ENCODE measurements at places on chromosomes 5 and 9. TPM values are rescaled to one million over a fixed set of nuclear protein-coding genes. Genes with fewer than 3 reads are reported as not detected.

- DNase-seq, result peak; percentile 49
Measured at GRCh38 chr9:27247756-27248155, 49.2 kb downstream of the EQTN start.

- DNase-seq, result no peak
Measured at GRCh38 chr5:56525113-56525512, 290.2 kb upstream of the MAP3K1 start.

DNA sequence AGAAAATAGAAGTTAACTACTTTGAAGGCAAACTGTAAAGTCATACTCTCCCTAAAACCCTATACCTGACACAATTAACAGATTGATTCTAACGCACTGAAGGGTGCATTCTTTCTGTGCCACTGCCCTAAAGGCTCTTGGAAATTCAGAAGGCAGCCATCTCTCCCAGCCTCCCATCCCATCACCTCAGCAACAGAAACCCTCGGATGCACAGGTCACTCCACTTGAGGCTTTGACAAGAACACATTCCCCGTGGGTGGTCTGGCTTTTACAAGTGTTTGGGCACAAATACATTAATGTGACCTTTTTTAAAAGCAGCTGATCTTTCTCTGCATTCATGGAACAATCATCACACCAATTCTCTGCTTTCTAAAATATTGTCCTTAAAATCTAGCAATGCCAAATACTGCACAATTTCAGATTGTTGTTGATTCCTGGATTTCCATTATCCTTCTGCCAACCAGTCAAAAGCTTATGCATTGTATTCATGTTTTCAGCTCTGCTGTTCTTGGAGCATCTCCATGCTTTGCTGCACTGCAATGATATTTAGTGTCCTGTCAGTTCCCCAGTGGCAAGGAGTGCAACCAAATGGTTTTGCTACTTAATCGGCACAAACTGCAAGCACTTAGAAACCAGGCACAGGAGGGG lies 175.6 kb downstream of the TMEM161B start:
- no peak for DNase-seq

DNA sequence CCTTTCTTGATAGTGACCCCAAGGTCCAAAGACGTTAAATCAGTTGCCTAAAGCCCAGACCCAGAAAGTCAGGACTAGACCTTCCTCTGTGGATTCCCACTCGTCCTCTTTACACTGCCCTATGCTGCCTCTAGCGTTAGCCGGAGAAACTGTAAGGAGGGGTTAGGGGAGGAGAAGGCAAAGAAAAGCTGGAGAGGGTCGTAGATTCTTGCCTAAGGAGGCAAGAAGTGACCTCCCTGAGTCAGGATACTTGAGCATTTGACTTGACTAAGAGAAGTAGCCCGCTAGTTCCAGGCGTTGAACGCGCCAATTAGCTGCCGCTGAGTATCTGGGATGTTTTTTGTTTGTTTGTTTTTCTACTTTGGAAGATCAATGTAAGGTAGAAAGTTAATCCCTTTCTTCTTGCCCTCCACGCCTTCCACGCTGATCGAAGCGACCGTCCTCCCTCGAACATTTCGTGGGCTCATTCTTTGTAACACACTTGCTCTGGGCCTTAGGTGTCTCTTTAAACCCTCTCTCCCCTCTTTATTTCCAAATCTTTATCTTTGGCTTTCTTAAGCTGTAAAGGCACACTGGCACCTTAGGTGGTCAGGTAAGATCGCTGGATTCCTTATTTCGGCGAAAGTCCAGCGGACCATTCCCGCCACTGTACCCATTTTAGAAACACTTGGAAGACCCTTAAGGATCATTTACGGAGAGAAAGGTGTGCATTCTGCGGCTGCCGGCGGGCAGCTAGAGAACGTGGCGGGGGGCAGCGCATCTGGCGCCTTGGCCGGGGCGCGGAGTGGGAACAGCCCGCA lies 5.1 kb upstream of the RGMB start:
- DNase-seq, result no peak

UQCRQ gene
- 306 TPM for total RNA-seq

GRCh38 chr5:135823881-135824280 lies 10.6 kb upstream of the SLC25A48 start:
- DNase-seq, result no peak

CCDC192 gene
- total RNA-seq, result not detected

- no peak for DNase-seq
Measured at GRCh38 chr9:114385397-114386181, 2.2 kb downstream of the AKNA start.

- DNase-seq, result peak; percentile 76
Measured at GRCh38 chr9:136050701-136051452, 44.2 kb downstream of the NACC2 start.

HTR4 gene
- total RNA-seq, result 0.22 TPM

PTPN3 gene
- total RNA-seq, result 40.6 TPM

DNA sequence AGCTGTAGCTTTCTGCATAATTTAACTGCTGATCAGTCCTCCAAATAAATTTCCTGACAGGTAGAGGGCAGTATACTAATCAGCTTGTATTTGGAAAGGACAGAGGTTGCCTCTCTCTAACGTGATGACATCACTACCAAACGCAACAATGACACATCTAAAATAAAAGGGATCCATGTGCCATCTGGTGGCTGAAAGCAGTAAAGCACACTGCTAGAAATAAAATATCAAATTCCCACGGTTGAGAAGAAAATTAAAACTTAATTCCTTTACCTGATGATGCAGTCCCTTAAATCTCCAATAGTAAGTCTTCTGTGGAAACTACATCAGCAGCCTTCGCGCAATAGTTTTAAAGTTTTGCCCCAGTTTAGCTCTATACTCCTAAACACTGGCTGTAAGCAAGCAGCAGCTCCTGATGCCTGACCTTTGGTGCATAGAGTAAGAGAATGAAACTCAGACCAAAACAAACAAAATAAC lies 54.5 kb downstream of the DIAPH1 start:
- peak; percentile 78 for DNase-seq

- no peak for DNase-seq
Measured at GRCh38 chr5:53076014-53076583, 33.5 kb downstream of the MOCS2 start.

GRCh38 chr5:150295172-150295634 lies 5.6 kb upstream of the CAMK2A start:
- DNase-seq, result no peak

DNA sequence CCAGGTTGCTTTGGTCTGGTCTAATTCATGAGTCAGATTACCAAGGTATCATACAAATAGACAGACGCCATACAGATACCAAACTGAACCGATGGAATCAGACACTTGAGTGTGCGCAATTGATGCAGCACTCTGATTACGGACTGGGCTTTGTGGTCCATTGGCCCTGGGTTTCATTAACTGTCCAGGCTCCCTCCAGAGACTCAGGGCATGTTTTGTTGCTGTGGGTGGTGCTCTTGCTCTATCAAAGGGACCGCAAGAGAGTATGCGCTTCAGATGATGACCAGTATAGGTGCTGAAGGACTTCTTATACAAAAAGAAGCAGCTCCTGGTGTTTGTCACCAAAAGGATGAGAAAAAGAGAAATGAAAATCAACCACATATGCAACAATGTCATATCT lies 36.9 kb upstream of the ANKRD55 start:
- DNase-seq, result no peak

RGS7BP gene
- 10.7 TPM for total RNA-seq

FOXD4 gene
- 0.60 TPM for total RNA-seq

KIF12 gene
- total RNA-seq, result 202 TPM

DNA sequence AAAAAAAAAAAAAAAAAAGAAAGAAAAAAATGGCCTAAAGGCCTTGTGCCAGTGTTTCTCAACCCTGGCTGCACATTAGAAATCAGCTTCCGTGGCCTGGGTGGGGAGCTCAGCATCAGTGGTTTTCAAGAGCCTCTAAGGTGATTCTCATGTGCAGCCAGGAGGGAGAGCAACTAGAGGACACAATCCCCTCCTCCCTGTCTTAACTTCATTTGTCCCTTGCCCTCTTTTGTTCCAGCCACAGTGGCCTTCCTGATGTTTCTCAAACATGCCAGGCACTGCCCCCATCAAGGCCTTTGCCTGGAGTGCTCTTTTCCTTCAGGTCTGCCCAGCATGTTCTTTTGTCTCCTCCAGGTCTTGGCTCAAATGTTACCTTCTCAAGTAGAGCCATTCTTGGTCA lies 42.4 kb downstream of the HOMER1 start:
- DNase-seq, result no peak

DNA sequence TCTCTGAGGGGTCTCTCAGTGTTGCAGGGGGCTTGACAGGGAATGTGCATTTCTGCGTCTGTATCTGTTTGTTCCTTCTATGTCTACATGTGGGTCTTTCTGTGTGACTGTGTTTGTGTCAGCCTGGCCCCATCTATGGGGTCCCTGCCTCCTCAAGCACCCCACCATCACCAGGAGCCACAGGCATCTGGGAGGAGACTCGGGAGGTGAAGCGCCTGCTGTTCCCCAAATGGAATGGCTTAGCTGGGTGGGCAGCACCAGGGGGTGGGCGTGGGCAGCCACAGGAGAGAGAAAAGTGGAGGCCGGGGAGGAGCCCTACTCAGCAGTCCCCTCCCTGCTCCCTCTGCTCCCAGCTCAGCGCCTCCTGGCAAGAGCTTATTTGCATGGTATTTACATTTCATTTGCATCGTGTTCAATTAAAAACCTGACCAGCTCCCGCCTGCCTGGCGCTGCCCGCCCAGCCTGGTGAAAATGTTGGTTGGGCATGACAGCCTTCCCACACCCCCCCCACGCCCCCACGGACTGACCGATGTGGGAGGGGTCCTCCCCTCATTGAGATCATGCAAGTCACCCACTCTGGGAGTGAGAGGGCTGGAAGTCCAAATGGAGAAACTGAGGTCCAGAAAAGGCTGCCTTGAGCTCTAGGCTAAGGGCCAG lies 50.5 kb downstream of the CXXC5 start:
- DNase-seq, result peak; percentile 96

- no peak for DNase-seq
Measured at GRCh38 chr5:143234162-143234842, 169.2 kb downstream of the NR3C1 start.

- DNase-seq, result no peak
Measured at GRCh38 chr5:172929371-172929838, 29.8 kb upstream of the RPL26L1 start.

DNA sequence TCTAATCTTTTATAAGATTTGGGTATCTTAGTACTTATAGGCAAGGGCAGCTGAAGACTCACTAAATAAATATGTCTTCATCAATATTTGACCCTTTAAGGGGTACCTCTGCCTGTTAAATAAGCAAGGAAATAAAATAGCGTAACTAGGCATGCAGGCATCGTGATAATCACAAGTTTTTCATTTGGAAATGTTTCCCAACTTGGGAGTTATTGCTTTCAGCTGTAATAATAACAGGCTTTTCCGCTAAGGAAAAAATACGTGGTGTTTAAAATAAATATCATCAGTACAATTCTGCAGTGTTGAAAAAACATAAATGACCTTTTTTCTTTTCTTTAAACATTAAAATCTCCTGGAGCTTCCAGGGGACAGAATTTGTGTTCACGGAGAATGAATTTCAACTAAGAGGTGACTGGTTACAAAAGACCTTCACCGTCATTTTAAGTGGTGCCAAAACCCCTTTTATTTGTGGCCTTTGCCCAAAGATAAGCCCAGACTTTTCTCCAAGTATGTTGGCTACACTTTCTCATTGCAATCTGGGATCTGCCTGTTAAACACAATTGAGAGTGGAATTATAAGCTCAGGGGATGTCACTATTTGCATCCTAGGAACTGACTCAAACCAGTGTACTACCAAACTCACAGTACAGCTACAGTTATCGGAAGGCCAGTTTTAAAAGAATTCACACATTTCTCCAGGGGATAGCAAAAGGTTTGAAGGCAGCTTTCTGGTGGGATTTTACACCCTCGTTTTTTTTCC lies 218.6 kb downstream of the FBXL7 start:
- no peak for DNase-seq

CDHR2 gene
- total RNA-seq, result 4.2 TPM

SAXO1 gene
- total RNA-seq, result 0.35 TPM

COL15A1 gene
- 42.0 TPM for total RNA-seq

DNA sequence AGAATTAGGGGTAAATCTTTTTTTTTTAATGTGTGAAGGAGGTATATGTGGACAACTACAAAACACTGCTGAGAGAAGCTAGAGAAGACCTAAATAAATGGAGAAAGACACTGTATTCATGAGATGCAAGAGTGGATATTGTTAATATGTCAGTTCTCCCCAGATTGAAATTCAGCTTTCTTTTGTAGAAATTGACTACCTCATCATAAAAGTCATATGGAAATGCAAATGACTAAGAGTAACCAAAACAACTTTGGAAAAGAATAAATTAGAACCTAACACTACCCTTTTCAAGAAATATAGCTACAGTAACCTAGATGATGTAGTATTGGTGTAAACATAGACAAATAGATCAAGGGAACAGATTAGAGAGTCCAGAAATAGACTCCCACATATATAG lies 400.7 kb downstream of the ADGRV1 start:
- no peak for DNase-seq

- no peak for DNase-seq
Measured at GRCh38 chr5:127061956-127062355, 11.3 kb downstream of the C5orf63 start.

TMEM252 gene
- total RNA-seq, result 111 TPM

DNA sequence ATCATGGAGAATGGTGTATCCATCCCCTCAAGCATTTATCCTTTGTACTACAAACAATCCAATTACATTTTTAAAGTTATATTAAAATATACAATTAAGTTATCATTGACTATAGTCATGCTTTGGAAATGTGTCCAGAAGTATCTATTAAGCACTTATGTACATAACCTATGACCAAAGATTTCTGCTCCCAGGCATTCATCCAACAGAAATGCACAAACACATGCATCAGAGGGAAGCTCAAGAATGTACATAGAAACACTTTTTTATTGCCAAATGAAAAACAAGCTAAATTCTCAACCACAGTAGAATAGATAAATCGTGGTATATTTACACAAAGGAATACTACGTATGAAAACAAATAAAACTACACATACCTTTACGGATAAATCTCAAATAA lies 700.5 kb upstream of the ZNF608 start:
- DNase-seq, result no peak

DNA sequence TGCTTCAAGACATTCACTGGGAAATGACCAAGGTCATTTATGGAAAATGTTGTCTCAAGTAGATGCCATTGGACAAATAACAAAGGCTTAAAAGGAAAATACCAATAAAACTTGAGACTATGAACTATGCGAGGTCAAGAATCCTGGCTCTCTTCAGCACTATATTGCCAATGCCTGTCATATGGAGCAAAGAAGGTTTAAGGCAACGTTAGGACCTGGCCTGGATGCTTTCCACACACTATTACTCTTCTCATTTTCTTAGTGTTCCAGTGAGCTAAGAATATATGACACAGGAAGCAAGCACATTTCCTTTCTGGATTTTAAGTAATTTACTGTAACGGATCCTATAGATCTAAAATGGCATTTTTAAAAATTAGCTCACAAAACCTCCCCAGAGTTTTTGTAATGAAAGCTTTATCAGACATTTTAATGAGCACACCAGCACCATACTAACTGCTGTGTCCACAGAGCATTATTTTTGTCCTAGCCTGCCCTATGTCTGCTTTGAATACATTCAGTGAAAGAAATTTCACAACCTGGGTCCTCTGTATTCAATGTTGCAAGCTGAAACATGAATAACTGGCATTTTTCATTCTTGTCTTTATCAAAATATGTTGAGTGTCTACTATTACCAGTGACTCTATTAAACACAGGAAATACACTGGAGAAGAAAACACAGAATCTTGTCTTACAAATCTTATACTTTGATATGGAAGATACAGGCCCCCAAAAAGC lies 315.6 kb downstream of the CETN3 start:
- DNase-seq, result peak; percentile 52

GRCh38 chr5:174920906-174921550 lies 196.6 kb downstream of the MSX2 start:
- no peak for DNase-seq
